Right renal pelvis (tissue), 4 donors: ENCODE measurements at places on chromosomes 7 and 10. TPM values are rescaled to one million over a fixed set of nuclear protein-coding genes. Genes with fewer than 3 reads are reported as not detected.

DNA sequence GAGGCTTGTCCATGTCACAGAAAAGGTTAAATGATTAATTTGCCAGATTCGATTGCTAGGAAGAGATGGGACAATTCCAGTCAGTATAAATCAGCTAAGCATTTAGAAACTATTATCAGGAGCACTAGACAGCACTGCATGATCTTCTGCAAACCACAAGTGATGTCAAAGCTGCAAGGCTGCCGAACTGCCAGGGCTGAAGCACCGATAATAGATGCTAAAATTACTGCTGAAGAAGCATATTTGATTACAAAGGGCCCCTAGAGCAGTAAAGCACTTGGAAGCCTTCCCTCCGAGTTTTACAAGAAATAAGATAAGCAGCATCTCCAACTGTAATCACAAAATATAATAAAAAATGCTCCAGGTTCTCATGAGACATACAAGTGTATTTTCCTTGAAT is 40.6 kb downstream of the RNLS start:
- no peak for DNase-seq

GRCh38 chr10:102919246-102919959 is 1.3 kb downstream of the CNNM2 start:
- DNase-seq, result no peak

- peak; percentile 45 for DNase-seq
Observed at GRCh38 chr7:116671681-116672595, at the start of gene MET. Gene MET (plus strand): TSS chr7:116672196. CDS start chr7:116699085, 26,889 bp downstream.

The MRLN gene
- 0.48 TPM for polyA plus RNA-seq

- no peak for DNase-seq
Observed at GRCh38 chr7:80127412-80128160, 7.0 kb upstream of the GNAI1 start.

DNA sequence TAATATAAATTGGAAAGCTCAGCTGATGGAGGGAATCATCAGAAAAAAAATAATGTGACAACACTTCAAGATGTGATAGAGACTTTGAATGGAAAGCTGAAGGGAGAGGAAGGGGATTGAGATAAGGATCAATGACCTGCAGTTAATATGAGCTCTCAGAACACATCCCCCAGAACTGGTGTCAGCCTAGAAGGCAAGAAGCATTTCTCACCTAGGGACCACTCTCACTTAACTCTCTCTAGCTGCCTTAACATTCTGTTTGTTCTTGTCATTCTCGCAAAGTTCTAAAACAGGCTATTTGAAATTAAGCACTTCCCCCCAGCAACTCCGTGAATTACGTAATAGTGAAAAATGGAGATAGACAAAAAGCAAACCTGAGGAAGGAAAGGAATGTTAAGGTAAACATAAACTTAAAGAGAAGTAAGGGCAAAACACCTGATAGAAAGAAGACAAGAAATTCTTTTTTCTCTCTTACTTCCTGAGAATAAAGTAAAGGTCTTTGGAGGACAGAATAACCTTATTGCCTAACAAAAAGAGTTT is 1.2 kb upstream of the MPP7 start:
- no peak for DNase-seq

The TAS2R41 gene
- not detected for polyA plus RNA-seq

GRCh38 chr7:107596881-107597581 is 17.0 kb downstream of the BCAP29 start:
- no peak for DNase-seq

DNA sequence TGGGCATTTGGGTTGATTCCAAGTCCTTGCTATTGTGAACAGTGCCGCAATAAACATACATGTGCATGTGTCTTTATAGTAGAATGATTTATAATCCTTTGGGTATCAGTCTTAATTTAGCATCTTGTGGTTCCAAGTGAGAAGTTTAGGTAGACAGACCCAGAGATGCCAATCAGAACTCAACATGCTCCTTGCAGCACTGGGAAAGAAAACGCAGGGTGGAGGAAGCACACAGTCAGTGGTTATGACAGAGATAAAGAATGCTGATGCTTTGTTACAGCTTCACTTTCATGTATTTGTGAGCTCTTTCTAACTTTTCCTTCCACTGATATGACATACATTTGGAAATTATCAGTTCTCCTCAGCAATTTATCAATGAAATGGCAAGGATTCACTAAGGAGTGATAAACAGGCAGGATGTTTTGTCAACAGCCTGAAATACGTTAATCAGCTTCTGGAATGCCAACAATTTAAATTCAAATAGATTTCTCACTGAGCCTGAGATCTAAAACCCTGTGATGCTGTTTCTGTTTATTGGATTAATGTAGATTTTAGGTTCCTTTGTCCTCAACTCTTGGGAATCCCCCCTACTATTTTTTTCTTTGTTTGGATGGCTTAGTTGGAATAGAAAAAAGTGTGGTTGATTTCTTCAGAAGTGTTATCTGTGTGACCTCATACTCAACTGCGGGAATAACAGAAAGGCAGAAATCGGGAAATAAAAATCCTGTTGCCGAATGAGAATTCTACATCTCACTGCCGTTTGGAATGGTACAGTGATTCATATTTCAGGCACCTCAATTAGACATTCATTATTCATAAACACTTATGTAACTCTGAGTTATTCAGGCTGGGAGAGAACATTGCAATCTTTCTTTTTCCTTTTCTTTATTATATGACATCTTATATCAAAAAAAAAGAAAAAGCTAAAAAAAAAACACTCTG is 675.0 kb downstream of the CNTNAP2 start:
- no peak for DNase-seq
